ENCODE measurements at places on chromosomes 11 and 22.

DNA sequence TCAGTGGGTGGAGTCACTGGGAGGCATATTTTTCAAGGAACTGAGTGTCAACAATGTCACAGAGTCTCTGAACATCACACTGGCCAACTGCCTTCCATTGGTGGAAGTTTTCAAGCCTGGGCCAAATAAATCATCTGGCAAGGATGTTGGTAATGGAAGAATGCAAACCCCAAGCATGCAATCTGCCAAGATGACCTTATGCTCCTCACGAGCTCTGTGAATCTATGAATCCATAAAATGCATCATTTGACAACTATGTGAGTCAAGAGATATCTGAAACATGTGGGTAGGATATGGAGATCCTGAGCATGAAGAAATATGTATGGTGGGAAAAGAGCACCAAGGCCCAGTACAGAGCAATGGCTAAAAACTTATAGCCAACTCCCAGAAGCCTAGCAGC, 122.2 kb downstream of the PLEKHA7 start:
- DNase-seq = peak; percentile 83

DNA sequence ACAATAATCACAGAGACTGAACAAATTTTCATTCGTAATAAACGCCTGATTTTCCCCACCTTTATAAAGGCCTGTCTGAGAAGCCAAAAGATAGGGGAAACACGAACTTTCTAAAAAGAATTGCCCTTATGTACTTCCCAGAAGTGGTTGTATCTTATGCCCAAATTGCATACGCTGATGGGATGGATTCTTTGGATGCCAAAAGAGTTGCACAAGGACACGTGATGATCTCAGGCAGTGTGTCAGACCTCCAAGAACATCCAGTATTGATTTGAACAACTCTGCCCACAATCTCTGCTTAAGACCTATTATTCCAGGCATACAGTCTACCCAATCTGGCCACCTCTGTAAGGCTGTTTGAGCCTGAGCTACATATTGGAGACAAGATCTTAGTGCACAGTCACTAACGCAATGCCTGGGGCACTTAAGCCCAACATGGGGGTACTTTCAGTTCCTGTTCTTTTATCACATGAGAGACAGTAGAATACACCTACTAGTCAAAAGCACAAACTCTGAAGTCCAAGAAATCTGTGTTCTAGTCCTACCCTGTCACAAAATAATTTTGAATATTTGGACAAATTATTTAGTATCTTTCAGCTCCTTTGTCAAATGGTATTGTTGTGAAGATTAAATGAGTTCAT, 38.9 kb downstream of the OR10A6 start:
- peak; percentile 92 for DNase-seq

DNA sequence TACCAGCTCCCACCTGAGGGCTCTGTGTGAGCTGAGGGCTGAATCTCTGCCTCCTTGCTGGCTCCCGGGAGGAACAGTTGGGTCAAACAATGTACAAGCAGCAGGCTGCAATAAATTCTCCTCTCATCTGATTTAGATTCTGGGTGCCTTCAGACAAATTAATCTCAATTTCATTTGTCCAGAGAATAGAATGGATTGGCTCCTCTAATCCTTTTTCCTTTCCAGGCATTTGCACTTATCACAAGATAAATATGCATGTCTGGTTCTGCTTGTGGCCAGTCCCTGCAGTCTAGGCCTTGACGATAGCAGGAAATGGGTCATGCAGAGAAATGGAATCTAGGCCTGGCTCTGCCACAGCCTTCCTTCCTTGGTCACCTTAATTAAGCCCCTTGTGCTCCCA, 28.7 kb downstream of the UPB1 start:
- no peak for DNase-seq

GRCh38 chr11:93672280-93672679, 10.8 kb downstream of the CEP295 start:
- DNase-seq = no peak

GRCh38 chr11:76856106-76856505, 4.6 kb upstream of the ACER3 start:
- peak; percentile 63 for DNase-seq

- no peak for DNase-seq
Observed at GRCh38 chr22:20044495-20045151, 23.7 kb downstream of the TANGO2 start.

DNA sequence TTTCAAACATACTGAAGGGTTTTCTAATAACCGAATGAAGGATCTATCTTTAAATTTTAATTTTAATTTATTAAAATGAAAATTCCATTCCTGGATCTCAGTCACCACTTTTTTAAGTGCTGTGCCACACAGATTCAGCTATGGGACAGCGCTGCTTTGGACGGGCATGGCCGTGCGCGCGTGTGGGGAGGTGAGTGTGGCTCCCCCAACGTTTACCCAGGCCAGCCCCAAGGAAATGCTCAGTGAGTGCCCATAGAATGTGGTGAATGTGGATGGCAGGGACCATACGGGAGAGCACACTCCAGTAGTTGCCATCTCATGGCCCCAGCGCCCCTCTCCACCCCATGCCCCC, 88.0 kb upstream of the KCNQ1OT1 start:
- DNase-seq = no peak

DNA sequence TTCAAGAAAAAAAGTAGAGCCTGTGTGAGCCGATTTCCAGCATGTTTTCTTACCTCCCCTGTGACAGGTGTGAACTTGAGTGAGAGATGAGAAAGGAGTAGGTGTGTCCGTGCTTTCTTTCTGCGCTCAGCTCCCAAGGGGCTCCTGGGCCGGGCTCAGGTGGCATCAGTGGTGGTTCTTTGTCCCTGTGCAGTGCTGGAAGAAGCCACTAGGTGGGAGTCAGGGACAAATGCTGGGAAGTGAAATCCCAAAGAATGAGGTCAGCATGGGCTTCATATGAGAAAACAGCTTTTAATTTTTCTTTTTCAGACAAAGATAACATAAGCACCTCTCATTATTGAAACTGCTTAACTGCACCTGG, 57.8 kb downstream of the PPFIBP2 start:
- peak; percentile 60 for DNase-seq

DNA sequence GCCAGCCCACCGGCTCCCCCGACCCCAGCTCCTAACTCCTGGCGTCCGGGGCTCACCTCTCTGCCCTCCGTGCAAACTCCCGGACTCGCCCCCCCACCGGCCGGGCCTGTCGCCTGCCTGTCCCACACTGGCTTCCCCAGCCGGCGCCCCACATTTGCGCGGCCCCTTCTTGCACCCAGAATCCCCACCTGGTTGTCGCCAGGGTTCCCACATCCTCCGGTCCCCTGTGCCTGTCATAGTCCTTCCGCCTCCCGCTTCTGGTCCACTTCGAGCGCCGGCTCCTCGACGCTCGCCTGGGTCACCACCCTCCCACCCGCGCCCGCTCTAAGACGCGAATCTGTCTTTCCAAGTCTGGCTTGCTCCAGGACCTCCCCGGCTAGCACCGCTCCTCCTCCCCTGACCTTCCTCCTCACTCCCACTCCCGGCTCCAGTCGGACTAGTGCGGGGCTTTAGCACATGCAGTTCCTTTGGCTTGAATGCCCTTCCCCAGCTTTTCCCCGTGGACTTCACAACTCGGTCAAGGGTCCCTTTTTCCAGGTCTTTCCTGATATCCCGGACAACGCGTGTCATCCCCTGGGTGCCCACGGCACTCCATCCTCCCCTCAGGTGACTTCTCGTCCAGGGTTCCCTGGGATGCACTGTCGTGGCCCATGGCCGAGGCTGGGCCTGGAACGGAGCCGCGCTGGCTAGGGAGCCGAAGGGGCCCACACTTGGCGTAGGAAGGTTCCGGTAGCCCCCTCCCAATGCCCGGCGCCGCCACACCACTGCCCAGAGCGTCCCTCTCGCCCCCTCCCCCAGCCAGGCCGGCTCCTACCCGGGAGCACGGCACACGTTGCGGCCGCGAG, 635 bp downstream of the SCARF2 start:
- DNase-seq = peak; percentile 8

GRCh38 chr22:42553475-42554361, at the start of gene SERHL2:
TSS of gene SERHL2 (plus strand) at chr22:42553956. CDS start at chr22:42554021, 65 bp downstream.
- peak; percentile 50 for DNase-seq

DNA sequence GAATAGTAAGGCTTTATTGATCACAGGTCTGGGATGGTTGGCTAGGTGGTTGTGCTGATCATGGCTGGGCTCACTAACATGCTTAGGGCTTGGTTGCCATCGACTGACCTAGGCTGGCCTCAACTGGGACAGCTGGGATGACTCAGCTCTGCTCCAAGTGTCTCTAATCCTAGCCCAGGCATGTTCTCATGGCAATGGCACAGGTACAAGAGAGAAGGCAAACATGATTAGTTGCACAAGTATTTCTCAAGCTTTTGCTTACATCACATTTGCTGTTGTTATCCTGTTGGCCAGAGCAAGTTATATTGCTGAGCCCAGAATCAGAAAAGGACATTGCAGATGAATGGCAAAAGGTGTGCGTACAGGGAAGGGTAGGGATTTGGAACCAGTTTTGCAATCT, 68.5 kb upstream of the SLC35C1 start:
- DNase-seq = peak; percentile 20

GRCh38 chr22:21450858-21451353, 16.3 kb upstream of the TMEM191C start:
- no peak for DNase-seq

- peak; percentile 32 for DNase-seq
Observed at GRCh38 chr11:114192841-114193389, 103.3 kb upstream of the NNMT start.

DNA sequence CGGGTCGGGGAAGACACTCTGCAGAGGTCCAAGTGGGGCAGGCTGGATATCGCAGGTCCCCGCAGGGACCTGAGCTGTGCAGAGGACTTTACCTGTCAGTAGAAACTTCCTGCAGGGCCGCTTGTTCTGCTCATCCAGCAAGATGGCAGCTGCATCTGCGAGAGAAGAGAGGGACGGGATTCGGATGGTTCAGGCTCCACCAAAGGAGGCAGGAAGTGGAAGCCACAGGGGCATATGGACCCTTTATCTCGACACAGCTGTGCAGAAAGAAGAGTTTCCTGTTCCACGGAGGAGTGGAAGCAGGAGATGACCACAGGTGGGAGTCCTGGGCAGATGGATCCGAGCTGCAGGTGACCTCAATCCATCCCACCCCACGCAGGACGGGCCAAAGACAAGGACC, 22.5 kb downstream of the CABP7 start:
- no peak for DNase-seq

DNA sequence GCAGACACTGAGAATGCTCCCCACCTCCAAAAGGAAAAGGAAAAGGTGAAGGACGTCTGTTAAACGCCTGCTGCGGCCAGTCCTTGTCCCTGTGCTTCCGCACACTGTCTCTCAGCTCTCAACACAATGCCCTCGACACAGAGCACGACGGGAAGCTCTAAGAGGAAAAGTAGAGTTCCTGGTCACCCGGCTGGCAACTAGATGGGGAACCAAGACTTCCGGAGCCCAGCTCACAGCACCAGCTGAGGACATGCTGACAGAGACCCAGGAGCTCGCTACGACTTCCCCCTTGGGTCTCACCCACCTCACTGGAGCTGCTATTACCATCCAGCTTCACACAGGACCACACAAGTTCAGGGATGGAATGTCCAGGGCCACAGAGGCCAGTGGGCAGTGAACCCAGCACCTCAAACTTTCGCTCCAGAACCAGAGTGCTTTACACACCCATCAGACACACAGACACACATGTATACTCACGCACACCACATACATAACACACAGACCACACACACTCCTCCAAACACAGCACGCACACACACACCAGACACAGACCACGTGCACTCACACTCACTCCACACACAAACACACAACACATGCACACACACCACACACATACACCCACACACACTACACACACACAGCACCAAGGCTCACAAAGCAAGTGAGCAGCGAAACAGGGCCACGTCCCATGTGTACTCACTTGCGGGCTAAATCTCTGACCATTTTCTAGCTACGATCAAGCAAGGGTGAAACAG, 9.6 kb downstream of the SULT4A1 start:
- no peak for DNase-seq

- no peak for DNase-seq
Observed at GRCh38 chr22:30295576-30295975, 6.3 kb upstream of the CASTOR1 start.

- DNase-seq = no peak
Observed at GRCh38 chr11:16713594-16713993, 24.9 kb upstream of the C11orf58 start.

- no peak for DNase-seq
Observed at GRCh38 chr11:28488336-28488735, 380.1 kb downstream of the METTL15 start.

- DNase-seq = no peak
Observed at GRCh38 chr22:43159484-43160178, 8.3 kb downstream of the TSPO start.
